ENCODE measurements at places on chromosomes 1 and 21.
A peak's percentile ranks its signal among the peaks of the same experiment; 100 is the strongest.

DNA sequence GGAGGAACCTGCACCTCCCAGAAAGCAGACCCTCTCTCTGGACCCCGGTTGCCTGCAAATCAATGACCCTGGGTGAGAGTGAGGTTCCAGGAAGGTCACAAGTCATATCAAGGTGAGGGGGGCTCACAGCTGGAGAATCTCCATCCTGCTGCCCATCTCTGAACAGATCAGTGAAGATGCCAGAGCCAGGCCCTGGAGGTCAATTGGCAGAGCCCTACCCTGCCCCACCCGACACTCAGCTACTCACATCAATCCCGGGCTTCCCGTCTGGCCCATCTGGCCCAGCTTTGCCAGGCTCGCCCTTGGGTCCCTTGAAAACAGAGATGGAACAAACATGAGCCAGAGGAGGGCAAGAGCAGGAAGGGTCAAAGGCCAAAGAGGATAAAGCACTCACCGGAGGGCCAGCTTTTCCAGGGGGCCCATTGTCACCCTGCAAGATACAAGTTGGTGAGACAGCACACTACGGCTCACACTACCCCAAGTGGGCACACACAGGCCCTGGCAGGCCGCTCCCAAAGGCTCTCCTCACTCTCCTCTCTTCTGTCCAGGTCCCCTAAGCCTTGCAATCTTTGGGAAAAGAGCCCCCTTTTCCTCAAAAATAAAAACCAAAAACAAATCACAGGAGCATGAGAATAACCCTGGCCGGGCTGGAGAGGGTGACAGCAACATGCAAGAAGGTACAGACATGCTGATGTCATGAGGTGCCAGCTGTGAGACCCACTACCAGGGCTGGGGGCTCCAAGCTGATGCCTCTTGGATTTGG is 2.9 kb downstream of the COL9A2 start:
- DNase-seq: no peak

- DNase-seq: no peak
These were observed 106.4 kb downstream of the CTH start for GRCh38 chr1:70517444-70517843.

DNA sequence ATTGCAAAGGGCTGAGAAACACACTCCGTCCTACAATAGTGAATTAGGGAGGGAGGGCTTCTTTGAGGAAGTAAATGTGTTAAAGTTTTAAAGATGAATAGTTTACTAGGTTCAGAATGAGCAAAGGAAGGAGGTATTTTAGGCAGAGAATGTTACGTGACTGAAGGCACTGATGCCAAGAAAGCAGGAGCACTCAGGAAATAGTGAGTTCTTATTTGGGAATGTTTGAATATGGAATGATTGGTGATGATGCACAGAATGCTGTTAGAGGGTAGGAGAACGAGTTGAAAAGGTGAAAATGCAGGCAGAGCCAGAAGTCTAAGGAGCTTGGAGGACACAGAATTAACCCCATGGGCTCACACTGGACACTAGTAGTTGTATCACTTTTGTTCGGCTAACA is 108.0 kb downstream of the NRIP1 start:
- DNase-seq: no peak

DNA sequence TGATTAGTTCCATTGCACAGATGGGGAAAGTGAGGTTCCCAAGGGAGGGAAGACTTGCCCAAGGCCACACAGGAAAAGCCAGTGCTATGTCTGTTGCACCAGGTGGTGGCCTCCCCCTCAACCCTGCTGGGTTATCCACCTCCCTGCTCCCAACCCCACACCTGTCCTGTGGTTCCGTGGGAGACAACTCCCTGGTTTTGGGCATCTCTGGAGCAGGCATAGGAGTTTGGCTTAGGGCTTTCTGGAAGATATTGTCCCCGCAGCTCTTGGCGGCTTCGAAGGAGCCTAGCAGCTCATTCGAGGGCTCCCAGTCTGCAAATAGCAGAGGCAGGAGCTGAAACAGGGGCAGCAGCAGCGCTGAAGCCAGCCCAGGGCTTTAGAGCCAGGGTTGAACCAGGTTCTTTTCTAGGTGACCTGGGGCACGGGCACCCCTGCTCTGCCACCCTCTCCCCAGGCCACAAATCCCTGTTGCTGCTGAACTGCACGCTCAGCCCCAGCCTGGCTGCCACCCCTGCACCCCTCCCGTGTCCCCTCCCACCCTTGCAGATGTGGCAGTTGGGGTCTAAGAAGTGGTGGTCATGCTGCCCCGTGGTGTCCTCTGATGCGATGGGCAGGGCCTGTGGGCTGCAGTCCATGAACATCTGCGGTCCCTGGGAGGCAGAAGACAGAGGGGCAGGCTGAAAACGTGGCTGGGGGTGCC is 22.1 kb downstream of the SPOCD1 start:
- DNase-seq: no peak

GRCh38 chr1:7940745-7941436 is at the start of gene TNFRSF9:
TSS of gene TNFRSF9 (minus strand) at chr1:7940839. CDS start at chr1:7939994, 845 bp downstream.
- peak; percentile 72 for DNase-seq

- no peak for DNase-seq
These were observed 50.7 kb downstream of the SYT14 start for GRCh38 chr1:209988706-209989105.

DNA sequence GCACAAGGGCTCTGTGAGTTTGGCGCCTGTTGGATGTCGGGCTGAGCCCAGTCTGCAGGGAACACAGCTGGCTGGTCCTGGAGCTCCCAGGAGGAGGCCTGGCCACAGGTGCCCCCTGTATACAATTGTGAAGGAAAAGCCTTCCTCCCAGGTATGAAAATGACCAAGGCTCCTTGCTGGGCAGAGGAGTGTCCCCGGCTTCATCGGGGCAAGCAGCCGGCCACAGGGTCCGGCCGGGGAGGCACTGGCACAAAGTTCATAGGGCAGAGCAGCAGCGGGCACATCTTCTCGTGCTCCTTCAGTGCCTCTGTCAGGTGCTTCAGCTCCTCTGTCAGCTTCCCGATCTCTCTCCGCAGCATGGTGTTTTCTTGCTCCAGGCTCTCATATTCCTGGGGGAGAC is 13.0 kb downstream of the BATF3 start:
- no peak for DNase-seq

DNA sequence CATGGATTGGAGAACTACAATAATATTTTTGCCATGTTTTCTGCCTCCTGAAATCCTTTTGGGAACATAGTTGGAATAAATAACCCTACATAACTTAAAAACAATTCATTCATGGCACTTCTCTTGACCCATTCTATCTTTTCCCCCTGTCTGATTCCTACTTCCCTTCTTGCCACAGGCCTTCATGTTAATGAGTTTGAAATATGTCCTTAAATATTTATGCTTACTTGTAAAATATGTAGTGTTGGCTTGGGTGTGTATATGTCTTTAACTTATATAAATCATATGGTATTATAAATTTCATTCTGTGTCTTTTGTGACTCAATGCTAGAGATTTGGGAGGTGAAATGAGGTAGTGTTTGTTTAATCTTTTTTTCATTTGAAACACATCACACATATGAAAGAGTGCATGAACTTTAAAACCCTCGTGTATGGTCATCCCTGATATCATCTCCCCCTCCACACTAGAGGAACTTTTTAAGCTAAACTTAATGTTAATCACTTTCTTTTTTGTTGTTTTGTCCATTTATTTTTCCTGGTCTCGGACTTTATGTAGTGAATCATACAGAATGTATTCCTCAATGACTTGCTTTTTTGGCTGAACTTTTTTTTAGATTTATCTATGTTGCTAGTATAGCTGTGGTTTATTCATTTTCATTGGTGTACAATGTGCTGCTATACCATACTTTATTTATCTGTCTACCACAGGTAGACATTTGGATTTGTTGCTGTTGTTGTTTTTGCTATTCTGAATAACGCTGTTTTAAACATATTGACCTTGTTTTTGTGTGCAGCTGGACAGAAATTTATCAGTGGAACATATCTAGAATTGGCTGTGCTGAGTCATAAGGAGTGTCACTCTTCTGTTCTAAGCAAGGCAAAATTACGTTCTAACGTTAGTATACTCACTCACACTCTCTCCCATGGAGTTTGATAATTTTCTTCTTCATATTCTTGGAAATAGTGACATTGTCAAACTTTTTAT is 441.6 kb downstream of the PLPP3 start:
- DNase-seq: no peak

DNA sequence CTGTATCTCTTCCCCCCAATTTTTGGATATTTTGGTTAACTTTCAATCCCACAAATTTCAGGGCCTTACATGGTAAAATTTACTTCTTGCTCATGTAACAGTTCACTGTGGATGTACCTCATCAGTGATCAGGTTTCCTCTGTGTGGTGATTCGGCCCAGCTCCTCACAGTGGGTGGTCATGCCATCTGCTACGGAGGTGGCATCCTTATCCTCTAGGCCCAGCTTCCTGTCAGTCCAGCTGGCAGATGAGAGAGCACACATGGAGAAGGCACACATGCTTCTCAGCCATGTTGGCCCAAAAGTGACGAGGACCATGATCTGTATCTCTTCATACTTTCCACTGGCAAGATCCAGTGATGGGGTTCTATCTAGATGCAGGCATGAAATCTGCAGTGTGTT is 27.2 kb downstream of the PCBP3 start:
- no peak for DNase-seq

- DNase-seq: no peak
These were observed 205.8 kb upstream of the DUSP10 start for GRCh38 chr1:221947731-221948130.

DNA sequence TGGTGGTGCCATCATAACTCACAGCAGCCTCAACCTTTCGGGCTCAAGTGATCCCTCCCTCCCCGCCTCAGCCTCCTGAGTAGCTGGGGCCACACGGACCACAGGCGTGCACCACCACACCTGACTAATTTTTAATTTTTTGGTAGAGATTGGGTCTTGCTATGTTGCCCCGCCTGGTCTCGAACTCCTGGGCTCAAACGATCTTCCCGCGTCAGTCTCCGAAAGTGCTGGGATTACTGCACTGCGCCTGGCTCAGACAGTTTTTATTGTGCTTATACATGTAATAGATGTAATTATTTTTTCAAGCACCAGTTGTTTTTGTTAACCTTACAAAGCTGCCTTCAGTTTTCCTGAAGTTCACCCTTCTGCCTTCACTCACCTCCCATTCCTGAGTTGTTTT is 38.0 kb upstream of the HMGN1 start:
- no peak for DNase-seq

- no peak for DNase-seq
These were observed 5.8 kb upstream of the LORICRIN start for GRCh38 chr1:153253693-153254092.

Data from CD4-positive, alpha-beta T cell treated with Interleukin-21 for 1 hour (primary cell).